ENCODE measurements at places on chromosomes 4 and X. TPM values are rescaled to one million over a fixed set of nuclear protein-coding genes. Genes with fewer than 3 reads are reported as not detected.

Gene ACSL4
- polyA plus RNA-seq: 176 TPM

Gene MAGEA6
- 0.18 TPM for polyA plus RNA-seq

Gene FAAH2
- 2.1 TPM for polyA plus RNA-seq

Gene KLKB1
- 0.67 TPM for polyA plus RNA-seq

Gene DDX53
- polyA plus RNA-seq: not detected

Gene SLC16A2
- polyA plus RNA-seq: 0.05 TPM

Gene TMEM35A
- polyA plus RNA-seq: 0.03 TPM

Gene HAND2
- not detected for polyA plus RNA-seq

Gene H2BW2
- polyA plus RNA-seq: not detected

Gene PPARGC1A
- polyA plus RNA-seq: 26.3 TPM

Gene RNF128
- 43.5 TPM for polyA plus RNA-seq

Gene BTK
- not detected for polyA plus RNA-seq

Gene PRPS1
- 26.0 TPM for polyA plus RNA-seq

Gene TLR1
- 0.08 TPM for polyA plus RNA-seq

Gene GAGE2A
- not detected for polyA plus RNA-seq

Gene ZNF157
- not detected for polyA plus RNA-seq
